SW480 (cell line): ENCODE measurements at places on chromosomes 12 and 14.

GRCh38 chr12:24360057-24360456 is 410.6 kb upstream of the SOX5 start:
- DNase-seq = peak; percentile 52

DNA sequence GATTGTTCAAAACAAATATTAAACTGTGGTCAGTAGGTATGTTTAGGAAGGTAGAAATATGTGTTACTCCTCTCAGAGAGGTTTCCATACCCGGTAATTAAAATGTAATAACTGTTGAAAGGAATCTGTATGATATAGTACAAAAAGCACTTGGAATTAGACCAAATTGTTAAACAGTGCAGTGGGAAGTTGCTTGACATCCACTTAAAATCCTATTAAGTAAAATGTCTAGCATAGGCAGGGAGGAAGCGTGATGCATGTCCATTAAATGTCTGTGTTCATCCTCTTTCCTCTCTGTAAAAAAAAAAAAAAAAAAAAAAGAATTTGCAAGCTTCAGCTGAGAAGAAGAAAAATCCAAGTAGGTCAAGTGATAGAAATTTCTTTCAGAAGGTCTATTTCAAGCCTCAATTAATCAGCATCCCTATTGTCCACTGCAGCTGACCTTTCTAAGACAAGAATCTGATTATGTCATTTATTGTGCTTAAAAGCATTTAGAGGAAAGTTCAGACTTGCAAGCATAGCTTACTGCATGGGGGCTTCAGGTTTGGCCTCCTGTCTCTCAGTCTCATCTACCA is 265.6 kb upstream of the RGS6 start:
- DNase-seq = no peak

- DNase-seq = no peak
These were observed 10.6 kb upstream of the VWF start for GRCh38 chr12:6135071-6135470.

DNA sequence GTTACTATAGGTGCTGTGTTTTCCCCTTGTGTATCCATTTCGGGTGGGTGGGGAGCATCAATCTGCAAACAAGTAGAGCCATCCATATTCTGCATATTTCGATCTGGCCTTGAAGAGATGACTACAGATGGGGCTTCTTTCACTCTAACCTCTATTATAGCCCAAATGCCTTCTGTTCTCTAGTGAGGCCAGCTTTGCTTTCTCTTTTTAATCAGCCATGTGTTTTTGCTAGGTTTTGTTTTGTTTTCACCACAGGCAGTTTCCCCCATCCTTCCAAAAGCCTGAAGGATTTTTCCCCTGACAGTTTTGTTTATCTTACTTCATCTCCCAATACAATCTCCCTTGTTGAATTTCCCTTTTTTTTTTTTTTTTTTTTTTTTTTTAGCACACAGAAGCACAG is 224.1 kb downstream of the BTG1 start:
- no peak for DNase-seq

GRCh38 chr14:74658535-74659131 is 46.6 kb upstream of the LTBP2 start:
- no peak for DNase-seq

- DNase-seq = no peak
These were observed 6.1 kb downstream of the CARMIL3 start for GRCh38 chr14:24057867-24058259.

DNA sequence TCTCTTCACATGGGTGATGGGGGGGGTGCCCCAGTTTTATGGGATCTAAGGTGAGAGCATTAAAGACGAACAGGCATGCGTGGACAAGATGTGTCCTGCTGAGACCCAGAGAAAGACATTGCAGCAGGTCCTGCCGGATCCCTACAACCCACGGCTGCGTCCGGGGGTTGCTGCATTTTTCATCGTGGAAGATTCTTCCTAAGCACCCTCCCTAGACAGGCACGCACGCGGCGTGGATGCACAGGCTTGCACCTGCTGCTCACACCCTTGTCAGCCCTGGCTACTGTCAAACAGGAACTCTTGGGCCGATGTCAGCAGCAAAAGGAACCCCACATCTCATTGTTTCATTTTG is 280.6 kb upstream of the RTL1 start:
- no peak for DNase-seq

GRCh38 chr12:132640936-132641335 is 22.4 kb downstream of the P2RX2 start:
- DNase-seq = no peak

- DNase-seq = no peak
These were observed 149.8 kb upstream of the GZMB start for GRCh38 chr14:24783791-24784190.

GRCh38 chr12:55057481-55057880 is 37.7 kb downstream of the NEUROD4 start:
- no peak for DNase-seq

DNA sequence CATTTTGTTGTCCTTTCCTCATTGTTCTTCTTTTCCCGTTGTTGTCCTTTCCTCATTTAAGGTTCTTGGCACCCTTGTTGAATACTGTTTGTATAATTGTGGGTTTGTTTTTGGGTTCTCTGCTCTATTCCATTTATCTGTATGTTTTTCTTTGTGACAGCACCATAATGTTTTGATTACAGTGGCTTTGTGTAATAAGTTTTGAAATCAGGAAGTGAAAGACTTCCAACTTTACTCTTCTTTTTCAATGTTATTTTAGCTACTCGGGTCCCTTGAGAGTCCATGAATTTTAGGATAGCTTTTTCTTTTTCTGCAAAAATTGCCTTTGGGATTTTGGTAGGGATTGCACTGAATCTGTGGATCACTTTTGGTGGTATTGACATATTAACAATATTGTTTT is 28.1 kb downstream of the ETNK1 start:
- DNase-seq = no peak

DNA sequence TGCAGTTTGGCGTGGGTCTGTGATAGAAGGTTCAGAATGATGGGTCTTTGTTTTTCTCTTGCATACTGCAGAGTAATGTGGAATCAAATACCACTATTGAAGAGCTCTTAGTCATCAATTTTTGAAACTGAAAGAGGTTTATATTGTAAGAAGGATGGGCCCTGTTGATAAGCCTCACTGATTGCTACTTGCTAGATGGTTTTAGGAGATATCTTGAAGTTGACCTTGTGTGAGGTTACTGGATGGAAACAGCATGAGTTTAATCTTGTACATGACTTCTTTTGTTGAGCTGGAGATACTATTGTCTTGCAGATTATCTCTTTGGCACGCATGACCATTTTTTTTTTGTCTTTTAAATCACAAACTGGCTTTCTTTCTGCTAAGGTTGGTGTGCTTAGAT is 13.8 kb downstream of the BICD1 start:
- no peak for DNase-seq

- DNase-seq = no peak
These were observed 123.2 kb downstream of the FGD4 start for GRCh38 chr12:32522331-32523221.

- no peak for DNase-seq
These were observed 84.3 kb upstream of the FOXN3 start for GRCh38 chr14:89501381-89501780.

DNA sequence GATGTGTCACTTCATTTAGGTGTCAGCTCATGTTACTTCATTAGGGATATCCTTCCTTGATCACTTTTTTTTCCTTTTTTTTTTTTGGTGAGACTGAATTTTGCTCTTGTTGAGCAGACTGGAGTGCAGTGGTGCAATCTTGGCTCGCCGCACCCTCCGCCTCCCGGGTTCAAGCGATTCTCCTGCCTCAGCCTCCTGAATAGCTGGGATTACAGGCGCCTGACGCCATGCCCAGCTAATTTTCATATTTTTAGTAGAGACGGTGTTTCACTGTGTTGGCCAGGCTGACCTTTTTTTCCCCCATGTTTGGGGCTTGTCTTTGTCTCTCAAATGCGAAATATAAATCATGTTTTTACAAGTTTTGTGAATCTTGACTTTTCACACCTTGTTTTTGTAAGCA is 9.6 kb upstream of the AACS start:
- DNase-seq = no peak

GRCh38 chr14:71060825-71061455 is 153.7 kb downstream of the PCNX1 start:
- DNase-seq = no peak

GRCh38 chr12:119804011-119804641 is 73.0 kb downstream of the CIT start:
- DNase-seq = peak; percentile 43

- peak; percentile 34 for DNase-seq
These were observed 192.1 kb upstream of the AMIGO2 start for GRCh38 chr12:47271800-47272239.

GRCh38 chr14:60668431-60669112 is 19.3 kb upstream of the SIX1 start:
- DNase-seq = no peak

- no peak for DNase-seq
These were observed 44.6 kb downstream of the ERO1A start for GRCh38 chr14:52650774-52651173.

DNA sequence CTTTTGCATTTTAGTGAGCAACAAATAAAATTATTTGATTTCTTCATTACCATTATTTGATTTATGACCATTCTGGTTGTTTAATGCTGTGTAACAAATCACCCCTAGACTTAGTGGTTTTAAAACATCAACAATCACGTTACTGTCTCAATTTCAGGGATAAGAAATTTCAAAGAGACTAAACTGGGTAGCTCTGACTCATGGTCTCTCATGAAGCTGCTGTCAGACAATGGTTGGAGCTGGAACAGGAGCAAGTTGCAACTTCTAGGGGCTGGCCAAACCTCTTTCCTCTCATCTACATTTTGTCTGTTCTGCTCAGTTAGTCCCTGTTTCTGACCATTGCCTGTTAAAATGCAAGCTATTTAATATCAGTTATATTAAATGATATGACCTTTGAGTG is 517.0 kb downstream of the KCNH5 start:
- DNase-seq = no peak
